ENCODE measurements at places on chromosomes 3 and 15.

DNA sequence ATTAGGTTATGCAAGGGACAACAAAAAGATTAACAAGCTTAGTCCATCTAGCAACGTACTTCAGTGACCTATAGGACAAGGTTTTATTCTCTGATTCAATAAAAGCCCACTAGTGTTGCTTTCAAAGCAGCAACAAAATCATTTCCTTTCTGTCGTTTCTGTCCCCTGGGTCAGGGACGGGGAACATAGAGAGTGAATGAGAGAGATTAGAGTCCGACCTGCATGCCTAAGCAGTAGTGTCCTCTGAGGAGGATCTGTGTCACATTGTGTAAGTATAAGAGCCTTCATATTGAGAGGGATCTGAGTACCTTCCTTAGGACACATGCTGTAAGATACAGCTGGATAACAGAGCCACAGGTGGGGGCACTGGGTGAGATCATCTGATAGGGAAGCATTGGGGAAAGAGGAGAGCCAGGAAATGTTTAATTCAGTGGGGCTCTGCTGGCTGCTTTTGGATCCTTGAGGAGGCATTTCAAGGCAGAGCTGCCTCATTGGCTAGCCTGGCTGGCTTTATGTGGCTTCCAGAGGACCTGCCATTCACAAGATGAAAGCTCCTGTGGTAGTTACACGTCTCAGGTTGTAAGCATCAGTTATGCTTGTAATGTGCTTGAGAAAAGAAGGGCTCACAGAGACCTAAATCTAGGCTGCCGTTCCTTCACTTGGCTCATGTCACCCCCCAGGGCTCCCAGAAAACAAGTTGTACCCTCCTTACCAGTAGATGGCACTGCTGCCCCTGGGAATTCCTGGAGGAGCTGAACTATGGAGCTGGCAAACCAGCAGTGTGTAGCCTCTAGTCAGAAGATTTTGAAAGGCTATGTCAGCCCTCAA is 2.7 kb downstream of the TMEM108 start:
- peak; percentile 85 for DNase-seq

GRCh38 chr3:31879365-31879764 is 101.7 kb downstream of the OSBPL10 start:
- DNase-seq = no peak

DNA sequence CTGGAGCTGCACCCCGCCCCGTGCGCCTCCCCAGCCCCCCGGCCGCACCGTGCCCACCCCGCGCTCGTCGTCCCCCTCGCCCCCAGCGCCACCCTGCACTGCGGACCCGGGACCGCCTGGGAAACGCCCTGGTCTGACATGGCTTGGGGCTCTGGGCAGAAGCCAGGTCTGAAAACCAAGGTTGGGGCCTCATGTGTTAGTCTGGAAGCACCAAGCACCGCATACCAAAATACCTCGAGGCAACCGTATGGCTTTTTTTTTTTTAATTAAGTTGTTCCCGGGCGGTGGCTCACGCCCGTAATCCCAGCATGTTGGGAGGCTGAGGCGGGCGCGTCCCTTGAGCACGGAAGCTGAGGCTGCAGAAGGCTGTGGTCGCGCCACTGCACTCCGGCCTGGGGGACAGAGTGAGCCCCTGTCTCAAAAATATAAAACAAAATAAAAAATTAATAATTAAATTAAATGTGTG is 91.5 kb upstream of the CHD2 start:
- DNase-seq = peak; percentile 47

- DNase-seq = no peak
Observed at GRCh38 chr3:77726517-77726916, 686.6 kb downstream of the ROBO2 start.

DNA sequence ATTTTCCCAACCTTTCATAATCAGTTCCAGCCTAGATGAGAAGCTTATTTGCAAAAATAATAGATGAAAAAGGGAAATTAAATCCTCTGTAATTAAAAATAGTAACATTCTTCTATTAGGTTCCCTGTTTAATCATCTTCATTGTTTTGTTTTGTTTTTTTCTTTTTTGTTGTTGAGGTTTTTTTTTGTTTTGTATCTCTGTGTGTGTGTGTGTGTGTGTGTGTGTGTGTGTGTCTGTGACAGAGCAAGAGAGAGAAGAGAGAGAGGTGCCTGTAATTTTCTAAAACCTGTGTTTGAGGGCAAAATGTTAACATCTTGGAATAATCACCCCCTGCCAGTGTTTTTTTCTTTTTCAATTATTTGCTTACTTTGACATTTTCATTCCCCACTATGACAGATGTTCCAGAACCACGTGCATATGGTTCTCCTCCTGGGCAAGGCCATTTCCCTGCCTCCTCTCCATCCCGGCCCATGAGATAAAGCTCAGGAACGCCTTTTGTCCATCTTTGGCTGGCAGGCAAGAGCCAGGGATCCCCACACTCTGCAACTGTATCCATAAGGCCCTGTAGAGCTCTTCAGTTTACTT is 121.8 kb upstream of the NR2E3 start:
- DNase-seq = no peak

DNA sequence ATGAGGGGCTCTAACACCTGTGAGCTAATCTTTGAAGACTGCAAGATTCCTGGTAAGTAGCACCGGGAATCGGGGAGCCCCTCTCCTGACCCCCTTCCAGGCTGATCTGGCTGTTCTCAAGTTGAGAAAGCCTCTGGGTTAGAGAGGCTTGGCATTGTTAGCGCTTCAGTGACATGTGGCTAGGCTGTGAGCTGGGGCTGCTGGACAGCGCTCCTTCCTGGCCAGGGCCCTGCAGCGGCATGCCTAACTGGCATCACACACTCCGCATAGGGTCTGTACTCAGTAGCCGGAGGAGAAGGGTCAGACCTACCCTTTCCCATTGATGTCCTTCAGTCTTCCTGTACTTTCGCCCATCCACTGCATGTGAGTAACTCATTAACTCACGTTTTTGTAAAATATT is 7.4 kb downstream of the IVD start:
- no peak for DNase-seq

DNA sequence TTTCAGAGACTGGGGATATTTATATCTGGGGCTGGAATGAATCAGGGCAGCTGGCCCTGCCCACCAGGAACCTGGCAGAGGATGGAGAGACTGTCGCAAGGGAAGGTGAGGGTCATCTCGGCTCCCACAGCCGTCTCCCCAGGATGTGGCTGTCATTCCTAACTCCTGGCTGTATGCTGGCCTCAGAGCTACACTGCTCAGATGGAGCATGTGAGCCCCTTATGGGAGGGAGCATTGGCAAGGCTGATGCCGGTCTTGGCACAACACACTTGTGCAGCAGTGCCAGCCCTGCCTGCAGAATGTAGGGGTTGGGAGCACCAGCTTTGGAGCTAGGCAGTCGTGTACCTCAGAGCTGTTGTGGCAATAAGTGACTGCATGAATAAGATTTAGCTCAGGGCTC is 5.2 kb downstream of the RCCD1 start:
- DNase-seq = no peak

DNA sequence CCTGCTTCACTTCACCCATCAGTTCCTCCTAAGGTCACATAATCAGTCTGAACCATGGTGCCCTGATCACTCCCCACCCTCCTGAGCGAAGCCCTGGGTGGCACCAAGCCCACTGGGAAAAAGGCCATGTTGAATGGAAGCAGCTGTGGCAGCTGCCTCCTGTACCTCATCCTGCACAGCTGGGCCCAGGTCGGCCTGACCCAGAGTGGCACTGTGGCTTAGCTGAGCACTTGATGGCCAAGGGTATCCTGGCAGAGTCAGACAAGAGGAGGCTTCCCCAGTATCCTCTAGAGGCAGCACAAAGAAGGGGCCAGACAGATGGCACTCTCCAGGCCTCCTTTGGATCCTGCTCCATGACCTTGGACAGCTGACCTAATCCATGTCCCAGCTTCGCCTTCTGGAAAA is 68.4 kb downstream of the TLE3 start:
- peak; percentile 10 for DNase-seq

- DNase-seq = no peak
Observed at GRCh38 chr3:44252332-44252959, 10.8 kb downstream of the TOPAZ1 start.

DNA sequence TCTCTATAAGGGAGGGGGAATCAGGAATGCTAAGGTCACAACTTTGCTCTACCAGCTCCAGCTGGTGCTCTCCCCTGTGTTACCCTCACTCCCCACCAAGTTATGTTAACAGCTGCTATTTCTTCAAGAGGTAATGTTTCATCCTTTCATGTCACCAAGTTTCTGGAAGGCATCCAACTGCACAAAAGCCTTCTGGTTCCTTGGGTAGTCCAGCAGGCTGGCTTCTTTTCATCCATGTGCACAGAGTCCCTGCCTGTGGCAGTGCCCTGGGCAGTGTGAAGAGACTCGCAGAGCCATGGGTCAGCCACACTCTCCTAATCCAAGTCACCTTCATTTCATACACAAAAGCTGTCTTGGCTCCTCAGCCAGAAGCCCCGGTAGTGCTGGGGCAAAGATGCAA is 737.5 kb upstream of the LMCD1 start:
- no peak for DNase-seq

DNA sequence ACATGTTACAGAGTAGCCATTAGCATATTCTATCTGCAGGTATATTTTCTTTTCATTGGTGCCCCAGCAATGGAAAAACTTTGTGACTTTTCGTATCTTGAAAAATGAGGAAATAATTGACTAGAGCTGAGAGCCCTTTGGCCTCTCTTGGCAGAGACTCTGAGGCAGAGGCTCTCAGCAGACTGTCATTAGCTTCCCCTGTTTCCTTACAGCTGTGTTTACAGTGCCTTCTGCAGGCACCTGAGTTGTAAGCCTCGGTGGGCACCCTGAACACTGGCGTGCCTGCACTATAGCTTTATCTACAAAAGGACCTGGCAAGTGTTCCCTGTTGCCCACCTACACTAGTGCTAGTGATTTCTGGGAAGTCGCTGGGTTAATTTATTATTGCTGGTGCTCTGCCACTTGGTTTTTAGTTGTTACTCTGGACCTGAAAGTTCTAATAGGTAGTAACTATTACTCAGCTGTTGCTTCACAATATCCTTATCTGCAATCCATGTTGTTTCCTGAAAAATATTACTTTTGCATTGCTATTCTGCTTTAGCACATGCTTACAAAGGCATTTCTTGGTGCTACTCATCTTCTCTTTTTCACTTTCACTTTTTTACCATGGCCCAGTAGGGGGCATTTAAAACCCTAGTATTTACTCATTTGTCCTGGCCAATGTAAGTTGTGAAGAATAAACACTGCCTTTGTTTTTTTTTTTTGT is 7.8 kb upstream of the GPR171 start:
- no peak for DNase-seq

- no peak for DNase-seq
Observed at GRCh38 chr3:56919137-56919796, 117.5 kb upstream of the ARHGEF3 start.

- no peak for DNase-seq
Observed at GRCh38 chr3:113064183-113064582, 73.4 kb downstream of the GTPBP8 start.

- no peak for DNase-seq
Observed at GRCh38 chr15:101140697-101141065, 111.2 kb downstream of the CHSY1 start.

DNA sequence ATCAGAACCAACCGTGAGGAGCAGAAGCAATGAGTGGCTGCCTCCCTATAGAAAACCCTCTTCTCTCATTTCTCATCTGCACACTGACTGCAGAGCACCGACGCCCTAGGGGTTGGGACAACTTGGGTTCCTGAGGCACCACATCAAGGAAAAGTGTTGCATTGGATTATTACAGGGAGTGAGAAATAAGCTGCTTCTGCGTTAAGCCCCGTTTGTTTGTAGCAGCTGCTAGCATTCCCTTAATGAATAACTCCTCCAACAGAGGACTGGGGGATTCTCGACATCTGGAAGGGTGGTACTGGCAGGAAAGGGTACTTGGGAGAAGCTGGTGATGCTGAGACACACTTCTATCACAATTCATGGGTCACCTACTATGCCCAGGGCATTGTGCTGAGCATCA is 25.3 kb upstream of the AGBL1 start:
- no peak for DNase-seq

GRCh38 chr15:98043160-98044014 is 82.9 kb downstream of the ARRDC4 start:
- no peak for DNase-seq

DNA sequence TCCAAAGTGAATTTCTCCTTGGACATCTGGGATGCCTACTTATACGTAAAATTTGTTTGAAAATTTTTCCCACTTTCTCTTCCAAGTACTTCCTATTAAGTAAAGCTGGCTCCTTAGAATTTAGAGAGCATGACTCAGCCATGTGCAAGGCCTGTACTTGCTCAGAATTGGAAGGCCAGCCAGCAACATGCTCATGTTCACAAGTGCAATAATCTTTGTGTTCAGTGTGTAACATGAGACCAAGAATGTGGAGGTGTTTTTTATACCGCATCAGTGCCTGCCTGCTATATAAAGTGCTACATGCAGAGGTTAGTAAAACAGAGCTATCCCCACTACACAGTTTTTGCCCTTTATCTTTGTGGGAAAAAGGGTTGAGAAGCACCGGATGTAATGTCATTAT is 151.9 kb upstream of the FEZF2 start:
- no peak for DNase-seq

- no peak for DNase-seq
Observed at GRCh38 chr3:8550611-8551010, 49.0 kb downstream of the LMCD1 start.

GRCh38 chr15:57893040-57893439 is 172.5 kb downstream of the ALDH1A2 start:
- no peak for DNase-seq

GRCh38 chr3:133259767-133260166 is 140.1 kb upstream of the BFSP2 start:
- no peak for DNase-seq

DNA sequence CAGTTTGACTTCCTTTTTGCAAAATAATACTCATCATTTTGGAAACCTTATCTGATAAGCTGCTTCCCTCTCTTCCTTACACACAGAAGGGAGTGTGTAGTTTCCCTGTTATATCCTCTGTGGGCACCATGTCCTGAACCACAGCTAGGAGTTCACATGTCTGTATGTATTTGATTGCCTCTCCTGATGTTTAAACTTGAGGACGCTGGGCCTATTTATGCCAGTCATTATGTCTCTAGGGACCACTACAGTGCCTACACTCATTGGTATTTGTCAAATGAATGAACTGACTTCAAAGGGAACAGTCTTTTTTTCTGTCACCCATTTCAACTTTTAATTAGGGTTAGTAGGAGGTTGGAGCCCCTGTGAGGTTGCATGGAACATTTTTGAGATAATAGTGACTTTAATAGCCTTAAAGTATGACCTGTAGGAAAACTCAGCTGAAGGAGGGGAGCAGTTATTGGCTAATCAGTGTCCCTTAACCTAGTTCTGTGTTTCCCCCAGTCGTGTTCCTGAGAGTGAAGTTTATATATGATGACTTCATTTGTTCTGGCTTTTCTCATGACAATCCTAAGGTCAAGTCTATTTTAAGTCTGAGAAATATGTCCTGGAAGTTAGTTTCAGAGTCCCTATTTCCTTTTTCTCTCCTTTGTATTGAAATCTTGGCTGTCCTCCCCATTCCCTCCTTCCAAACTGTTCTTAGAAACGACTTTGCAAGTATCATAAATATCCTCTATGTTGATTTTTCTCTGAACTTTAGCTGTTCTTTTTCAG is 28.9 kb downstream of the PDE8A start:
- no peak for DNase-seq

DNA sequence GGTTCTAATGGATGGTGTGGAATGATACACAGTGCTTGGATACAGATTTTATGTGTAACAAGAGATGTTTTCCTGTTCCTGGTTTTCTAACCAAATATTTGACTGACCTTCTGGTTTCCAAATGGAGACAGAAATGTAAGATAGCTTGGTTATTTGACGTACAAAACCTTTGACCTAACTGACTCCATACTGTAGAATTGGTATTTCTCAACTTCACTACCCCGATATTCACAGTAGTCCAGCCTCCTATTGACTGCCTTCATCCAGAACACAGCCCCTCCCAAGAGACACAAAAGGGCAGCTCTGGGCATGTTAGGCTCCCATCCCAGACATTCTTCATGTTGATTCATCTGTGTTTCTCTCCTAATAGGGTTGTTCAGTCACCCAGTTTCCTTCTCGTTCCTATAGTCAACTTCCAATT is 33.4 kb downstream of the MYO1E start:
- DNase-seq = no peak
